ENCODE measurements at places on chromosomes 7 and 10. TPM values are rescaled to one million over a fixed set of nuclear protein-coding genes. Genes with fewer than 3 reads are reported as not detected.

DNA sequence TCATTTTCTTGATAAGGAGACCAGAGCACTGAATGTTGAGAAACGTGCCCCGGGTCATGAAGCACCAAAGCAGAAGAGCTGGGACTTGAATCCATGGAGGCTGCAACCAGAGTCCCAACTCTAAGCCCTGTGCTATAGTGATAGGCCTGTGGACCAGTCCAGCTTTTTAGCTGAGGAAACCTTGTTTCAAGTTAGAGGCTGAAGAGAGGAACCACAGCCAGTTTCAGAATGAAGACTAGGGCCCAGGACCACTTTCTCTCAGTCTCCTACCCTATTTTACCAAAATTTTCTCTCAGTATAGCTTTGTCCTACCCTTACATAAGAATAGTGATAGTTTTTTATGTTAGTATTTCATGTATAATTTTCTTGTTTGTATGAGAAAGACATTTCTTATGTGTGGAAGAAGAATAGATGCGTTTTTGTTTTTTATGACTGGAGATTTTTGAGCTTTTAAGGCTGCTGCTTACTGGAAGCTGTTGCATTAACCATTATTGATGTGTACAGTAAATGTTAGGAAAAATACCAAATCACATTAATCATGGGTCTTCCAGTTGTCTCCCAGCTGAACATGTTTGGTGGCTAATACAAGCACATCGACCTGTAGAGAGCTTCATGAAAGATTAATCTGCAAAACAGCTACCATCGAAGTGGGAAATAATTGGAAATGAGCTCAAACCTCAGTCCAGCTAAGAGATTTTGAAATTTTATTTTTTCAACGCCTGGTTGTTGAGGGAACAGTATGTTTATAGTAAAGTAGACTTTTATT is 45.0 kb upstream of the CSTF2T start:
- no peak for DNase-seq

The TMEM270 gene
- total RNA-seq: not detected

GRCh38 chr7:155216475-155217272 is 81.0 kb upstream of the INSIG1 start:
- DNase-seq: no peak

DNA sequence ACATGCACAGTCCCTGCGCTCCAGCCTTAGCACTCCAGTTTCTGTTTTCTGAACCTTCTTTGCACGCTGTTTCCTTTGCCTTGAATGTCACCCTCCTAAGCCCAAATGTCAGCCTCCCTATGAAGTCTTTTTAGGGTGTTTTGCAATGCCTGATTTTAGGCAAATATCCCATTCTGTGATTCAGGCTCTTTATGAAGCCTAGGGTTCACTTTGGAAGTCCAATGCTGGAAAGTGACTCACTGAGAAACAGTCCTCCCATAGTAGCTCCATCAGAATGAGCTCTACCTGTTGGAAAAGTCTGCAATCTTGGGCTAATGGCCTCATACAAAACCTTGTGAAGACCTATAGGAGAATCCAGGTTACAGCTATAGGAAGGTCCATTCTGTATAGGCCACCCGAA is 5.3 kb downstream of the LAMB4 start:
- no peak for DNase-seq

- no peak for DNase-seq
Observed at GRCh38 chr7:24793982-24794648, 36.9 kb upstream of the GSDME start.

DNA sequence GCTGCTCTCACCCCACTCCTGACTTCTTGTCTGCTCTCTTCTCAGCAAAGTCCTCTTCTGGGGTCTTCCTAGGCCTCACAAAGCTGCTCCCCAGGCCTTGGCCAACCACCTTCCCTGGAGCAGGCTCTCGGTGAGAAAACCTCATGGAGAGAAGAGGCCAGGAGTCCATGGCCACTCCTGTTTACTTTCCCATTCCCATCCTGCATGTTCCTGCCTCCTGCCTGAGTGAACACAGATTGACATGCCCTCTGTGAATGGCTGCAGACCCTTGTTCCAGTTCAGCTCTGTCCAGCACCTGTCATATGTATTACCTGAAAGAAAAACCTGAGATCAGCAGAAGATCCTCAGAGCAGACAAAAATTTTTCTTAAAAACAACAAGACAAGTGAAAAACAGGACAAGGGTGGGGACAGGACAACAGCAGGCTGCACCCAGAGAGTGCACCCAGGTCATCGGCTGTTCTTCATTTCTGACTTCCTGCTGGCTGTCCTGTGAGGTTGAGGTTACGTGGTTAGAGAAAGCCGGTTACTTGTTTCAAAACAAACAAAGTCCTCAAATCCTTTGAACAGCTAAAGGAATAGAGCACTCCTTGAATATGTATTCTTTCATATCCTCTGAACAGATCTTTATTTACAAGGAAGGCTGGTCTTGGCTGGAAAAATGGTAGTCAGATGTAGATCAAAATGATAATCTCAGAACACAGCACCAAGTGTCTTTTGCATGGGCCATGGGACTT is 34.0 kb upstream of the DLD start:
- no peak for DNase-seq

The PNLIP gene
- not detected for total RNA-seq

DNA sequence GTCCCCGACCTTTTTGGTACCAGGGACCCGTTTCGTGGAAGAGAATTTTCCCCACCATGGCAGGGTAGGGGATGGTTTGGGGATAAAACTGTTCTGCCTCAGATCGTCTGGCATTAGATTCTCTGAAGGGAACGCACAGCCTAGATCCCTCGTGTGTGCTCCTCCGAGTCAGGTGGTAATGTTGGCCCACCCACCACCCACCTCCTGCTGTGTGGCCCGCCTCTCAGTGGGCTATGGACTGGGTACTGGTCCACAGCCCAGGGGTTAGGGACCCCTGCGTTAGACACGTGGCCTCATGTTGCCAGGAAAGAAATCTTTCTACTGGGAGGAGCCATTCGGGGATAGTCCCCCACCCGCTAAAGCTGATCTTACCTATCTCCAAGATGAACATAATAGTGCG is 27.0 kb downstream of the PFKFB3 start:
- DNase-seq: no peak

- DNase-seq: no peak
Observed at GRCh38 chr10:34629084-34629483, 186.0 kb downstream of the PARD3 start.

The LHFPL3 gene
- total RNA-seq: not detected

The MET gene
- total RNA-seq: 254 TPM

GRCh38 chr10:81439445-81439844 is 435.5 kb upstream of the NRG3 start:
- DNase-seq: no peak

The ZNF485 gene
- total RNA-seq: 4.9 TPM
